ENCODE measurements at places on chromosomes 5 and 9.

DNA sequence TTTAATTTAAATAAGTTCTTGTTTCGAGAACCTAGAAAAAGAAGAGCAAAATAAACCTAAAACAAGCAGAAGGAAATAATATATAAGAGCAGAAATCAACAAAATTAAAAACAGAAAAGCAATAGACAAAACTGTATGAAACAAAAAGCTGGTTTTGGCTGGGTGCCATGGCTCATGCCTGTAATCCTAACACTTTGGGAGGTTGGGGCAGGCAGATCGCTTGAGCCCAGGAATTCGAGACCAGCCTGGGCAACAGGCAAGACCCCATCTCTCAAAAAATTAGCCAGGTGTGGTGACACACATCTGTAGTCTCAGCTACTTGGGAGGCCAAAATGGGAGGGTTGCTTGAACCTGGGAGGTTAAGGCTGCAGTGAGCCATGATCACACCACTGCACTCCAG lies 59.2 kb upstream of the OTP start:
- no peak for DNase-seq

DNA sequence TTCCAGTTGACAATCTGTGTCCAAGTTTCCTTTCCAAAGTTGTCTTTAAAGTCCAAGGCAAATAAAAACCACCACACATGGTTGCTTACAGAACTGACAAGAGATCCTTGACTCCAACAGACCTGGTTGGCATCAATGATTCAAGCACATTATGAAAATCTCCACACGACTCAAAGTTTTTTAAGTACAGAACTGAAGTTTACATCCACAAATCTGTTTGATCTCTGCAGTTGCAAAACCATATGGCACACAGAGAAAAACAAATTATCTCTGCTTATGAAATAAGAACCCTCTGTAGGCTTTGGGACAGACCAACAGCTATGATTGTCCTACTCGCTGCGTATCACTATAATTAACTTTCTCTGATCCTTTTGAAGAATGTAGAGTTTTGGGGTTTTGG lies 60.8 kb downstream of the MLLT3 start:
- no peak for DNase-seq

GRCh38 chr5:119200795-119201194 lies 129.9 kb downstream of the DMXL1 start:
- no peak for DNase-seq

DNA sequence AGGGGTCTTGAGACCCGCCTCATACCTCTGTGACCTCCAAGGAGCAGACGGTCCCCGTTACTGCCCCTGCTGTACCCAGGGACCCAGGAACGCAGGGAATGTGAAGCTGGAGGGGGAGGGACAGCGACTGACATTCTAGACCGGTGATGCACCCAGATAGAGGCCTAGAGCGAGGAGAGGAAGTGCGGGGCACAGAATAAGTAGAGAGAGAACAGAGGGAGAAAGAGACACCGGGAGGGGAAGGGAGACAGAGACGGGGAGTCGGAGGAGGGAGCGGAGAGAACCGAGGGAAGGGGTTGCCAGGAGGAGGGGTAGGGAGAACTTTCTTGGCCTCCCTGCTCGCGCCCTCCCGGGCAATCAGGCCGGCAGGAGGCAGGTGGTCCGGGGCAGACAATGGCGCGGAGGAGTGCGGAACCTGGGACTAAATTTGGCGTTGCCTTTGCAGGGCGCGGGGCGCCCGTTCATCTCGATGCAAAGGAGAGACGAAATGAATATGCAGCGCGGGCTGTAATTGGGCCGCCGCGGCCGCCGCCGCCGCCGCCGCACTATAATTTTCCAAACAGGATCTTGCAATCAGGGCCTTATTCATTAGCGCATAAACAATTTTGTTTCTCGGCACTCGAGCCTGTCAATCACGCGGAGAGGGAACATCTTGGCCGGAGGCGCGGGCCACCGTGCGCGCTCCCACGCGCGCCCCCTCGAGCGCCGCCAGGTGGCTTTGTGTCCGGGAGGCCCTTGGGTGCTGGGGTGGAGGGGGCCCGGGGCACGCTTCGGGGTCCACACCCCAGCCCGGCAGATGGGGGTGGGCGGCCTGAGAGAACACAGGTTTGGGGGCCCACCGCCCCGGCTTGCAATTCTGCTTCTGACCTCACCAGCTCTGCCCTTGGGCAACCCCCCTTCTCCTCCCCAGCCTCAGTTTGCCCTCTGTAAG lies 33.0 kb downstream of the NDUFA8 start:
- DNase-seq: no peak

DNA sequence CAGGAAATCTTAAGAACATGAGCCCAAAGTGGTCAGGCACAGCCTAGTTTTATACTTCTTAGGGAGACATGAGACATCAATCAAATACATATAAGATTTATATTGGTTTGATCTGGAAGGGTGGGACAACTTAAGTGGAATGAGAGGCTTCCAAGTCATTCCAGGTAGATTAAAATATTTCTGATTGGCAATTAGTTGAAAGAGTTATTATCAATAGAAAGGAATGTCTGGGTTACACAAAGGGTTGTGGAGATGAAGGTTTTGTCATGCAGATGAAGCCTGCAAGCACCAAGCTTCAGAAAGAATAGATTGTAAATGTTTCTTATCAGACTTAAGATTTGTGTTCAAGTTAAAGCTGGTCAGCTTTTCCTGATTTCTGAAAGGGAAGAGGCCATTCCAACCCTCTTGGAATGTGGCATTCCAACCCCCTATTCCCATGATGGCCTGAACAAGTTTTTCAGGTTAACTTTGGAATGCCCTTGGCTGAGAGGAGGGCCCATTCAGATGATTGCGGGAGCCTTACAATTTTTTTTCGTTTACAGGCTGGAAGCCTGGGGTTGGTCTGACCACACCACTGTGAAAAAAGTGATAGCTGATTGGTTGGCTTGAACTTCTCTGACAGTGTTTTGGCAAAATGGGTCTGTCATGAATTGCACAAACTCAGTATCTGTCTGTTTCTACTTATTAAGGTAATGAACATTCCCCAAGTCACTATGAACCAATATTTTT lies 245.6 kb upstream of the RAI14 start:
- no peak for DNase-seq

DNA sequence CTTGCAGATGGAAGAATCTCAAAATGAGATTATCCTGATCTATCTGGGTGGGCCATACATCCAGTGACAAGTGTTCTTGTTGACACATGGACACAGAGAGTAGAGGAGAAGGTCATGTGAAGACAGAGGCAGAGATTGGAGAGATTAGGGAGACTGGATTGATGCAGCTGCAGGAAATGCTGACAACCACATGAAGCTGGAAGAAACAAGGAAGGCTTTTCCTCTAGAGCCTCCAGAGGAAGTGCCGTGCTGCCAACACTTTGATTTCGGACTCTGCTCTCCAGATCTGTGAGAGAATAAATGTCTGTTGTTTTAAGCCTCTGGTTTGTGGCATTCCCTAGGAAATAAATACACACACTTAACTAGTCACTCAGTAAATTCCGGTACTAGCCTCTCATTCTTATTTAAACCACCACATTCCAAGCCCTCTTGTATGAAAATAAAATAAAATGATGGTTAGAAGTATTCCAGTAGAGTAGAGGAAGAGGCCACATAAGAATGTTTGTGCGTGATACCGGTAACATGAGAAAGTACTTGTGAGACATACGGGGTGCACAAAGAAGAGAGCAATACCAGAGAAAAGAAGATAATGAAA lies 110.9 kb upstream of the DMAC1 start:
- DNase-seq: no peak

GRCh38 chr9:133795049-133795448 lies 56.9 kb upstream of the SARDH start:
- no peak for DNase-seq

- DNase-seq: no peak
Observed at GRCh38 chr5:158654415-158654814, 445.3 kb downstream of the EBF1 start.

DNA sequence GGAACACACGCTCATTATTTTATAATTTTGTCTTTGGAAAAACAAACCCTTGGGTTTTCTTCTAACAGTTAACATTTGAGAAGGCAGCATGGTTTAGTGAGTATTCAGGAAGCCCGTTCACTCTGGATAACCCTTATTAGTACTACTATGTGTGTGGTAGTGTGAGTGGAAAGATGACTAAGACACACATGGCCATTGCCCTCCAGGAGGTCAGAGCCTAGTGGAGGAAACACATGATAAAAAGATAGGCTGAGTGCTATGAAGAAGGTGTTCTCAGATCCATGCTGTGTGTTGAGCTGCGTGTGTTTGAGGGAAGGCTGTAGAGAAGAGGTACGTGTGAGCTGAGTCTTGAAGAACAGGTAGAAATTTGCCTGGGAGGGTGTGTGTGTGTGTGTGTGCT lies 8.4 kb downstream of the C5orf47 start:
- DNase-seq: no peak

GRCh38 chr5:149633476-149634350 lies 52.4 kb downstream of the ARHGEF37 start:
- no peak for DNase-seq

- DNase-seq: no peak
Observed at GRCh38 chr5:72920690-72921502, 34.9 kb upstream of the FCHO2 start.

GRCh38 chr5:68408345-68408871 lies 192.9 kb downstream of the PIK3R1 start:
- DNase-seq: no peak

Measured in AG09309 (cell line).